ENCODE measurements at places on chromosomes 5 and 9.

GRCh38 chr5:159581502-159582249, 251.4 kb upstream of the IL12B start:
- DNase-seq = peak; percentile 96

- DNase-seq = no peak
Measured at GRCh38 chr5:135345956-135346731, 52.9 kb downstream of the MACROH2A1 start.

DNA sequence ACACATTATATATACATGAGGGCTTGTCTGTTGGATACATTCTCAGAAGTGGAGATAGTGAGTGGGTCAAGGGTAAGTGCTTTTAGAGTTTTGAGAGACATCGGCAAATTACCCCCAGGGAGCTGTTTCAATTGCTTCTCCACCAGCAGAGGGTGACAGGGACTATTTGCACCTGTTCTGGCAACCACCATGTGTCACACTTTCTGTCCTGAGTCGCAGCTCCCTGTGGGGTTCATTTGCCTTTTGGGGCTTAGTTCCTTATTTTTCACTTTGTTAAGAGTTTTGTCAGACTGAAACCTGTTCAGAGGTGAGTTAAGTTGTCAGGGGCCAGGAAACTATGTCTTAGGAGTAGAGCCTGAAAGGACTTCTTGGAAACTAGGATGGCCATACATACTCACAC, 20.1 kb upstream of the SLC36A1 start:
- no peak for DNase-seq

GRCh38 chr9:761176-761792, 80.2 kb upstream of the DMRT1 start:
- peak; percentile 35 for DNase-seq

- DNase-seq = peak; percentile 90
Measured at GRCh38 chr9:135087489-135087792, at the start of gene OLFM1. Gene OLFM1 (plus strand): TSS chr9:135087668. CDS start chr9:135087990, 322 bp downstream.

GRCh38 chr5:105740242-105740641, 1930.5 kb downstream of the EFNA5 start:
- no peak for DNase-seq

GRCh38 chr9:16030528-16031185, 477.8 kb downstream of the CCDC171 start:
- DNase-seq = peak; percentile 94

DNA sequence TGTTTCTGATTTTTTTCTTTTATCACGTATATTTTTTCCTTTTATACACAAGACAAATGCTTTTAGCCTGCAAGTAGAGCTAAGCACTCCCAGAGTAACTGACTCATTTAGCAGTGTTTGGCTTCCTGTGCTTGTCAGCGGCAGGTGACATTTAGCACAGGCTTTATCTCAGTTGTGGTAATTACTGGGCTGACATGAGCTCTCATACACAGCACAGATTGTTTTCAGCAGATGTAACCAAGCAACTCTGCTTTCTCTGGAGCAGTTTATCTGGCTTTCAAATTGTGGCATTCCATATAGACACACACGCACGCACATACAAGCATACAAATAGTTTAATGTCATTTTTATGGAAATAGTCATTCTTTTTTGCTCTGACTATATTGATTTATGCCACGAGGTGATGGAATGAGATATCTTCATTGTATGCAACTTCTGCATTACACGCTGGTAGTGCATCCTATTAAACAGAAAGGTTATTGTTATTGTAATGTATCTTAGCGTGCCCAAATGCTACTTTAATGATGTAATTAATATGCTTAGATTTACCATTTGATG, 379.0 kb upstream of the GRAMD2B start:
- DNase-seq = peak; percentile 40

DNA sequence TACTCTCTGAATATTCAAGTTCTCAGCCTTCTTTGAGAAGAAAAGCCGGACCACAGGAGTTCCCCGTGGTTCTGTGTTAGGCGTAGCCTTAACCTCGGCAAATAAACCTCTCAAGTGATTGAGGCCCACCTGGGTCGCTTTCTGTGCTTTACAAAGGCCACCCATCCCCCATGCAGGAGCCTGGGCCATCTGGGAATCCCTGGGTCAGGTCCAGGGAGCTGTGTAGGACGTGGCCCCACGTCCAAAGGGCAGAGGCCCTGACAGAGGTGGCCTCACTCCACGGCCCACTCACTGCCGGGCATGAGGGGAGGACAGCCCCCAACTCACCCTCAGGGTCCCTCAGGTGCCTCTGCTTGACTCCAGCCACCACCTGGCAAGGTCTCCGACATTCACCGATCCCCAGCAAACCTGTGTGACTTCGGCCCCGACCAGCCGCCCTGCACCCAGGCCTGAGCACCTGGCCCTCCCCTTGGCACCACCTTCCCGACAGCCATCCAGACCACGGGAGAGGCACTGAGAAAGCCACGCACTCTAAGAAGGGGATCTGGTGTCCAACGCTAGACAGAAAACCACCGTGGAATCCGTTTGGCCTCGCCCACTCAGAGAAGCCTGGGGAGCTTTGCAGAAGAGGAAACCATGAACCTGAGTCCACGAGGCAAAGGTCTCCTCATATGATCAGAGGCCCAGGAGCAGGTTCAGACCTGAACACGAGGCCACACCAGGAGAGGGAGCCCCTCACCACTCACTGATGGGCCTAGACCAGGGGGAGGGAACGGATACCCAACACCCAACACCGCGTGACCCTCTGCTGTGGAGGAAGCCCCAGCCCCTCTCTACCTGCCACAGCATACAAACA, 4.5 kb downstream of the SLC12A7 start:
- no peak for DNase-seq

DNA sequence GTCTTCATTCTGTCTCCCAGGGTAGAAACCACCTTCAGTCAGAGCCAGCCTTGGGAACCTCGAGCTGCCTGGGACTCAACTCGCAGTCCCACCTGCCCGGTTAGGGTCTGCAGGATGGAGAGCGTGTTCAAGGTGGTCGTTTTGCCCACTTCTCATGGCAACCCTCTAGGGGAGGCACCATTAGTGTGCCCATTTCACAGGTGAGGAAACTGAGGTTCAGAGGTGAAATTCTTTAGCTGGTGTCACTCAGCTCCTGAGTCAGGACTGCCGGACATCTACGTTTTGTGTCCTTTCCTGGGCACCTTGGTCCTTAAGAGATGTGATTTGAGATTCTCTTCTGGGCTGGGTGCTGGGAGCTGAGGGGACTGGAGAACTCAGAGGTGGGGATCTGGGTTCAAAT, 30.0 kb downstream of the DAB2IP start:
- DNase-seq = no peak

GRCh38 chr9:97557606-97558095, 56.2 kb downstream of the TMOD1 start:
- no peak for DNase-seq

GRCh38 chr5:35785601-35786085, 71.0 kb upstream of the IL7R start:
- no peak for DNase-seq

DNA sequence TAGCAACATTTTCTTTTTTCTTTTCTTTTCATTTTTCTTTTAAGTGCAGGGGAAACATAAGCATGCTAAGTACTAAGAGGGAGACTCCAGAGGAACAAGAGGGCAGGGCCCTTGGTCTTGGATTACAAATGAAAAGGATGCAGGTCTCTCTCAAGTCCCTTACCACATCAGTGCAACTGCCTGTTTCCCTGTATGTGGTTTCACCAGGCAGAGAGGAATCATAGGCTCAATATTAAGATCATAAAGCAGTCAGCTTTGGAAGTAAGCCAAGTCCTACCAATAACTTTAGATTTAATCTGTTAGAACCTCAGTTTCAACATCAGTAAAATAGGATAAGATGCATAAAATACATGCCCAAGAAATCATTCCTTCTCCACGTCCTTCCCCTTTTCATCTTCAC, 422.7 kb upstream of the PAPPA start:
- DNase-seq = peak; percentile 15

DNA sequence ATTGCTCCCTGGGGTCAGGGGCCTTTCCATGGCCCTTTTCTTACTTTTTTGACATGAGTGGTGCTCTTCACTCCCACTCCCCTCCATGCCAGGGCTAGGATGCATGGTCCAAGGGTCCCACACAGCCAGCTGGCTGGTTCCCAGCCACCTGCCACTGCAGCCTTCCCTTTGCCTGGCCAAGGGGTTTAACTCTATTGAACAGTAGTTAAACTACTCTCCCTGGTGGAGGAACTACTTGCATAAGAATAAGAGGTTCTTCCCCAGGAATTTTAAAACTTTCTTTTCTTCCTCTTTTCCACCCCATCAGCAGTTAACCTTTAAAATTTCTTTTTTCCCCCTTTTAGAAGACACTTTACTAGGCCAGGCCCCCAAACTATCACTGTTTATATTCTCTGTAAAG, 1532.8 kb upstream of the ACO1 start:
- no peak for DNase-seq

- no peak for DNase-seq
Measured at GRCh38 chr5:172140866-172141265, 47.2 kb downstream of the STK10 start.

DNA sequence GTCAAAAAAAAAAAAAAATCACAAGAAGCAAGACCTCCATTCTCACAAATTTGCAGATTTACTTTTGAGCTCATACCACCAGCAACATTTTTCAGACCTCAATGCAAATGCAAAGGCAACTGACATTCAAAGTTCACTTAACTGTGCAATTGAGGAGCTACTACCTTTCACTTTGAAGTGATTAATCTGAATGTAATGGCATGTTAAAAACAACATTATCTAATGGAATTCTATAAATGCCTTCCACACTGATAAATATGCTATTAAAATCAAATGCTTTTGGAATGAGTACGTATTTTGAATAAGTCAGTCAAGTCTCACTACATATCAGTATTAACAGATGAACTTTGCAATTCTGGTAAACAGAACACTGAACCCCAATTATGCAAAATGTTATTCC, 32.3 kb downstream of the UBQLN1 start:
- DNase-seq = no peak

GRCh38 chr9:120841930-120842684, 615 bp downstream of the PSMD5 start:
- DNase-seq = peak; percentile 63

GRCh38 chr5:179379321-179379890, 34.1 kb upstream of the ADAMTS2 start:
- DNase-seq = no peak

- DNase-seq = peak; percentile 38
Measured at GRCh38 chr5:52746539-52746938, 41.2 kb upstream of the ITGA1 start.

DNA sequence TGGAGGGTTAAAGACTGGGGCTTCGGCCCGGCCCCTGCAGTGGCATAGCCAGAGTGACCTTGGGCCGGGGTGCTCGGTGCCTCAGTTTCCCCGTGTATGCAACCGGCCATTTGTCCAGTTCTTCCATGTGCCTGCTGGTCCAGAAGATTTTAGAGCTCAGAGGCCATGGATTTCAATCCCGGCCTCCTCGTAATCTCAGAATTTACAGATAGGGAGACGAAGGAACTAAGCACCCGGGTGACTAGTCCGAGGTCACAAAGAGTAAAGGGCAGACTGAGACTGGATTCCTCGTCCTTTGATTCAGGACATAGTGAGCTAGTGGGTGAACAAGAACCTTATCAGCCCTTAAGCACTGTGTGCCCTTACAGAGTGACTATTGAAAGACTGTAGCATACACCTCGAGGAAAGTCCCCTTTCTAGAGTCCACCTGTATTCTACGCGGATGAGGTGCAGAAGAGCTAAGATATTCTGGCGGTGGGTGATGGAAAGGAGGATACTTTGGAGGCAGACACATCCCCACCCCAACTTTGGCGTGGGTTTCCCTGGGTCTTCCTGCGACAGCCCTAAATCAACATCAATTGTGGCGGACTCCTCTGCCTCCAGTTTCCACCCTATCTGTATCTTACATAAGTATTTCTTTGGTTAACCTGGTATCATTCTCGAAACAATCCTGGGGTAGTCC, 597 bp downstream of the SLC31A1 start:
- DNase-seq = no peak

DNA sequence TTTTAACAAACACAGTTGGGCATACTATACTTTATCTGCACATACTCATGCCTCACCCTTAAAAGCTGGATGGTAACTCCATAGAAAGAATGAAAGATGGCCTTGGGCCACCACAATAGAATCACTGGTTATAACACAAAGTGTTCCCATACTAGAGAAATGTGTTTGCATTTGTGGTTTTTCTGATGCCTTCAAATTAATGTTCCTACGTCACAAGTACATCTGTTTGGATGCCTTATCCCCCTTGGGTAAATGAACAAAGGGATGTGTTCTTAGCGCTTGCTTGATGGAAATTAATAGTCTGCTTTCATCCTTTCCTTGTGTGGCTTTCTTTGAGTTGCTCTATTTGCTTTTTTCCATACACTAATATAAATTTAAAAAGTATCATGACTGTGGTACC, 291.1 kb upstream of the PDE4D start:
- no peak for DNase-seq

GRCh38 chr9:696332-697323, 144.9 kb upstream of the DMRT1 start:
- DNase-seq = peak; percentile 88

GRCh38 chr9:121141706-121142105, 60.0 kb downstream of the RAB14 start:
- DNase-seq = no peak

DNA sequence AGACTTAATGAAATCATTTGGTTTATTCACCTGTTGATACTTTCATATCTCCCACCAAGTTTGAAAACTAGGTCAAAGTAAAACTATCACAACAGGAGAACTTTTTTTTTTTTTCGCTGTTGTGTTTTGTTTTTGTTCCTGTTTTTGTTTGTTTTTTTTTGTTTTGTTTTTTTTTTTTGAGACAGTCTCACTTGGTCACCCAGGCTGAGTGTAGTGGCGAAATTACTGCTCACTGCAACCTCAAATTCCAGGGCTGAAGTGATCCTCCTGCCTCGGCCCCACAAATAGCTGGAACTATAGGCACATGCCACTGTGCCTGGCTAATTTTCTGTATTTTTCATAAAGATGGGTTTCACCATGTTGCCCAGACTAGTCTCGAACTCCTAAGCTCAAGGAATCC, 49.3 kb downstream of the MLLT3 start:
- DNase-seq = no peak

DNA sequence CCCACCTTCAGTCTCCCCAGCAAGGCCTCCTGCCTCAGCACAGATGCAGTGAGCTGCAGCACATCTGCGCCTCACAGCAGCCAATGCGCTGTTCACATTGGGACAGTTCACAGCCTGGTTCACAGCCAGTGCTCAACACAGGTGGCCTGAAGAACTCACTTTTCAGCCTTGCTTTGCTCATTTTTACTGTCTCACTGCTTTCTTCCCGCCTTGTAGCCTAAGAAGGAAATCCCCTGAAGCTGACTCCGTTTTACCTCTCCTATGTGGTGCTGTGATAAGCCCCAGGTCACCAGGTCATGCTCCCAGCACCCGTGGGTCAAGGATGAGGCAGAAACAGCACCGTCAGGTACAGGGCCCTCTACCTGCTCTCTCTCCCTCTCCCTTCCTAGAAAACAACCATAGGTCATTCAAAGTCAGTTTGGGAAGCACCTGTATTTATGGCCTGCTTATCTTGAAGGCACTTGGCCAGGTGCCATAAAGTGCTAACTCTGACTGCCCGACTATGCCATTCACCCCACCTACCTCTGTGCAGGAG, 1.1 kb downstream of the GCNT4 start:
- peak; percentile 17 for DNase-seq

GRCh38 chr5:82809420-82810143, 267.6 kb downstream of the TMEM167A start:
- no peak for DNase-seq
